ENCODE measurements at places on chromosomes 7 and 10. TPM values are rescaled to one million over a fixed set of nuclear protein-coding genes. Genes with fewer than 3 reads are reported as not detected.

DNA sequence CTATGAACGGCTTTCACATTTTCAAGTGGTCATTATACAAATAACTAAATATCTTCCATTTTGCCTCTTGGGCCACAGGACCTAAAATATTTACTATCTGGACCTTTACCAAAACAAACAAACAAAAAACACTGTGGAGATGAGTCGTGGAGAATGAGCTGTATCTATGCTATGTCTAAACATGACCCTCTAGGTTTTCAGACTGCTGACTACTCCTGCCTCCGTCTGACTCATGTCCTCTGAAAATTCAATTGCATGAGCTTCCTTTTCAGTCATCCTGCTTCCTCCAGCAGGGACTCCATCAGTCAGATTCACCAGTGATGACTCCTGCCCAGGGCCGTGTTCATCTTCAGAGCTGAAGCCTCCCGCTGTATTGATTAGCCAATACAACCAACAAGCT lies 96.8 kb downstream of the COL28A1 start:
- no peak overlapping the region for H3K4me3 ChIP-seq
- no peaks in the 10 kb centered on the region for H3K36me3 ChIP-seq
- H3K27me3 ChIP-seq, result no peaks in the 10 kb centered on the region
- H3K27ac ChIP-seq, result peak overlapping the region; percentile 69
- H3K4me1 ChIP-seq, result peaks cover 11% of the 10 kb centered on the region
- DNase-seq, result peak; percentile 97

DNA sequence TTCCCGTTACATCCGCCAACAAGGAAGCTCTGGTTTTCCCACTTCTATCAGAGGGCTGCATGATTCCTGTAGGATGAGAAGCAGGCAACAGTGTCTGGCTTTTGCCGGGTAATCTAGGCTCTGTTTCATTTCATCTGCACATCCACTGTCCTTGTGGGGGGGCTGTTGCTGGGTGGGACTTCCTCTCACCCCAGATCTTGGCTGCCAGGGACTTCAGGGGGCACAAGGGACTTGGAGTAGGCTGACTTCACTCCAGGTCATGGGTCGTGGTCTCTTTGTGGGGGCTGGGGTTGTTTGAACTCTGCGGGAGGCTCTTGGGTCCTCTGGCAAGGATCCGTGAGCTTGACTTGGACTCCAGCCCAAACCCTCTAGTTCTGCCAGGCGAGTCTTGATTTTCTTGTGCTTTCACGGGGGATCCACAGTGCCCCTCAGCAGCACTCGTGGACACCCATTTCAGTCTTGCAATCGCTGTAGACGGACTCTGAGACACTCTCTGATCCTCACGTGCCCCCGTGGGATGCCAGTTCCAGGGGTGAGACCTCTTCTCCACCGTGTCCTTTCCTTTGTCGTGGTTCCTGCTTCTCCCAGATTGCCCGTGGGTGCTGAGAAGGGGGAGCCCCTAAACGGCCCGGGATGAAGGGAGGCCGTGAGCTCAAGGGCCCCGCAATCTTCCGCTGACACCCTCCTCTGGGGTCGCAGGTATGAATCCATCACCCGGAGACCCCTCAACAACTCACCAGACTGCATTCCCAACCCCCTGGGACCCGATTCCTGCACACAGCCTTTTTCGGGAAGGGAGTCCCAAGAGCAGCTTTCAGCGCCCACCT lies 21.4 kb upstream of the ZNF273 start:
- no peaks in the 10 kb centered on the region for H3K4me1 ChIP-seq
- H3K36me3 ChIP-seq, result no peaks in the 10 kb centered on the region
- no peak overlapping the region for H3K4me3 ChIP-seq
- no peak overlapping the region for H3K27ac ChIP-seq
- H3K27me3 ChIP-seq, result peaks cover 5% of the 10 kb centered on the region

GRCh38 chr7:15567652-15568051 lies 5.8 kb upstream of the AGMO start:
- DNase-seq, result no peak
- no peaks in the 10 kb centered on the region for H3K4me1 ChIP-seq

- H3K4me1 ChIP-seq, result no peaks in the 10 kb centered on the region
- H3K27ac ChIP-seq, result no peak overlapping the region
- no peaks in the 10 kb centered on the region for H3K27me3 ChIP-seq
- H3K4me3 ChIP-seq, result no peak overlapping the region
Observed at GRCh38 chr10:21263263-21263803, 262.1 kb downstream of the SKIDA1 start.

GRCh38 chr7:35727571-35727970 lies 32.6 kb upstream of the HERPUD2 start:
- no peak overlapping the region for H3K4me3 ChIP-seq
- H3K27ac ChIP-seq, result no peak overlapping the region
- DNase-seq, result no peak
- H3K36me3 ChIP-seq, result no peaks in the 10 kb centered on the region

DNA sequence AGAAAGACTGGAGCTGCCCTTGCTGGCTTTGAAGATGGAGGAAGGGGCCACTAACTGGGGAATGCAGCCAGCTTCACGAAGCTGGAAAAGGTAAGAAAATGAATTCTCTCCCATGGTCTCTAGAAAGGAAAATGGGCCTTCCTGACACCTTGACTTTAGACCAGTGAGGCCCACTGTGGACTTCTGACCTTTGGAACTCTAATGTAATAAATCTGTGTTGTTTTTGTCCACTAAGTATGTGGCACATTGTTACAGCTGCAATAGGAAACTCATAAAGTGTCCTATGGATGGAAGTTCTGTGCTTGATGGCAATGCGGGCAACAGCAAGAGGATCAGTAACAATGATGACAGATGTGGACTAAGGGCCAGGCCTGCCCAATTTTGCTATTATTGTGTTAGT lies 20.9 kb downstream of the DNAJB9 start:
- no peak for DNase-seq
- H3K27ac ChIP-seq, result no peak overlapping the region
- H3K4me1 ChIP-seq, result no peaks in the 10 kb centered on the region
- H3K27me3 ChIP-seq, result no peaks in the 10 kb centered on the region

- peaks cover 30% of the 10 kb centered on the region for H3K4me1 ChIP-seq
- H3K27me3 ChIP-seq, result no peaks in the 10 kb centered on the region
- H3K4me3 ChIP-seq, result no peak overlapping the region
- H3K36me3 ChIP-seq, result no peaks in the 10 kb centered on the region
- DNase-seq, result peak; percentile 88
Observed at GRCh38 chr10:77500754-77501151, 136.9 kb downstream of the KCNMA1 start.

DNA sequence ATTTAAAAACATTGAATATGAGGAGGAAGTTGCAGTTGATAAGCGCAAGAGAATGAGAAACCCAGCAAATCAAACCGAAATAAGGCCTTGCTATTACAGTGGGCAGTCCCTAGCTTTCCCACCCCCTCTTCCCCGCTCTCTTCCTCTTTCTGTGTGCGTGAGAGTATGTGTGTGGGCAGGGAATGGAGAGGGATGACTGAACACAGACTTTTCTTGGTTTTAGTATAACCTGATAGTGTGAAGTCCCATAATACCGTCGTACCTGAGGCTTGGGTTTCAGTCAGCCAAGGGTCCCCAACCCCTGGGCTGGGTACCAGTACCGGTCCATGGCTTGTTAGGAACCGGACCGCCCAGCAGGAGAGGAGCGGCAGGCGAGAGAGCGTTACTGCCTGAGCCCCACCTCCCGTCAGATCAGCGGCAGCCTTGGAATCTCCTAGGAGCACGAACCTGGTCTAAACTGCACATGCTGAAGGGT lies 255.3 kb downstream of the CELF2 start:
- H3K4me3 ChIP-seq, result no peak overlapping the region
- DNase-seq, result no peak
- H3K27ac ChIP-seq, result no peak overlapping the region
- no peaks in the 10 kb centered on the region for H3K27me3 ChIP-seq

DNA sequence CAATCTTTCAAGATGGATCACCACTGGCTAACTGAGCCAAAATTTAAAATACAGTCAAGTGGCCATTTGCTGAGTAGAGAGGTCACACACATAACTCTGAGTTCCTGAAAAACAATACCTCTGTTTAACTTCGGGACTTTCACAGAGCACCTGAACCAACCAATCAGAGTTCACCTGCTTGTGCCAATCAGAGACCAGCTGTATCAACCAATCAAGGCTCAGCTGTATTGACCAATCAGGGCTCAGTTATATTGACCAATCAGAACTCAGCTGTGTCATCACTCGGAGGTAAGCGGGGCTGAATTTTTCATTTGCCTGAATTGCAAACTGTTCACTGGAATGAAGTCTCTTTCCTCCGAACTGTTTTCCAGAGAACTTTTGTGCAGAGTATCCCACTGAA lies 10.0 kb upstream of the CPXM2 start:
- no peak overlapping the region for H3K4me3 ChIP-seq
- no peaks in the 10 kb centered on the region for H3K36me3 ChIP-seq
- no peaks in the 10 kb centered on the region for H3K27me3 ChIP-seq
- H3K4me1 ChIP-seq, result no peaks in the 10 kb centered on the region
- no peak overlapping the region for H3K27ac ChIP-seq
- DNase-seq, result no peak

DNA sequence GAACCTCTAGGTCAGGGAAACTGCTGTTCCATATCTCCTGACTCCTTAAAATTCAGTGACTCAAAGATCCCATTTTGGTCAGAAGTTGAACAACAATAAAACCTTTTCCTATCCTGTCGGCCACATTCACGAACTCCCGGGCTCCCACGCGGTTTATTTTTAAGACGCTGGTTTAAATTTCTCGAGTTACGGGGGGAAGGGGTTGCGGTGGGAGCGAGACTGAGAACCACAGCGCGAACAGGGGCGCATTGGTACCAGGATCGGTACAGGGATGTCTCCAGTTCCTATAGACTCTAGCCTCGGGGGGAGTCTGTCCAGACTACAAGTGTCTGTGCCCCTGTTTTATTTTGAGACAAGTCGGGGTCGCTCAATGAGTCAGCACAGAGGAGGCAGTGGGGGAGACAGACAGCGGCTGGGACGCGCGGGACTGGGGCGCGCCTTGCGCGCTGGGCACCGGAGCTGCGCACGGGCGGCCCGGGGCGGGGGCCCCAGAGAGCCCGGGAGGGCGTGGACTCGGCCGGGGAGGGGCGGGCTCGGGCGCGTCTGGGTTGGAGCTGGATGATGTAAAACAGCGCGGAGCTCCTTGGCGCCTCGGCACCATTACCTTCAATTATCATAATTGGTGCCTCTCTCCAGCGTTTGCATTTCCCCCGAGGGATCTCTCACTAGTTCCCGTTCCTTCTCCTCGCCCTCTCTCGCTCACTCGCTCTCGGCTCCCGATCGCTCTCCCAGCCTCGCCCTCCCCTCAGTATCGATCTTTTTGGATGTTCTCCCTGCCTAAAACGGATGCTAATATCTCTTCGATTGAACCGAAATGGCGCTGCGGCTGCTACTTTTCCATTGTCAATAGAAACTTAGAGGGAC lies 8.7 kb upstream of the BAMBI start:
- H3K4me1 ChIP-seq, result peaks cover 2% of the 10 kb centered on the region
- peaks cover 20% of the 10 kb centered on the region for H3K27me3 ChIP-seq
- H3K27ac ChIP-seq, result no peak overlapping the region
- H3K36me3 ChIP-seq, result no peaks in the 10 kb centered on the region

DNA sequence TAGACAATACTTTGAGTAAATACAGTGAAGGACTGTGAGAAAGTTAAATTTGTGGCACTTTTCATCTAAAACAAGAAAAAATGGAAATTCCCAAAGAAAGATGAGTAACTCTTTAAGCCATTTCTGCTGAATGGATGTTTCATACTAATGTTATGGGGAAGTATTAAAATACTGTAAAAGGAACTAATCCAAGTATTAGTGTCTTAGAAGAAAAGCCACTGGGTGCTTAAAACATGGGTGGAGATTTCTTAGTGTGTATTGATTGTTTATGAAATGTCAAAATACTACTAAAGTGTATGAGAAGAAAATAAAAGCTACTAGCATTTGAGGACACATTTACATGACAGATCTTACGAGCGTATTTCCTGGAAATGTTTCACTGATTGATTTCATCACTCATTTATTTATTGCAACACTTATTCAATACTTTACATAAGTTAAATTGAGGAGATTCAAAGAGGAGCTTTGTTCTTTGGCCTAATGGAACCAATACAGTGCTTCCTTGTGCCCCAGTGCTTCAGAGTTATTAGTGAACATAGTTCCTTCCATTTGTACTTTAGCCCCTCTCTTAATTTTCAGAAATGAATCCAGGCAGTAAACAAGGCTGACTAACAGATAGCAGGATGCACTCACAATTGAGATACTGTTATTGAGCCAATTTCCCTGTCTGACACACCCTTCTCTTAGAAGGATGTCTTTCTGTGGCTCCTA lies 155.5 kb upstream of the AHR start:
- peaks cover 11% of the 10 kb centered on the region for H3K4me1 ChIP-seq
- H3K4me3 ChIP-seq, result peak overlapping the region; percentile 34
- no peaks in the 10 kb centered on the region for H3K36me3 ChIP-seq
- DNase-seq, result peak; percentile 16

GRCh38 chr7:116432527-116432916 lies 67.0 kb upstream of the CAV2 start:
- no peak overlapping the region for H3K4me3 ChIP-seq
- peaks cover 12% of the 10 kb centered on the region for H3K4me1 ChIP-seq
- no peaks in the 10 kb centered on the region for H3K36me3 ChIP-seq
- H3K27ac ChIP-seq, result no peak overlapping the region
- DNase-seq, result no peak

DNA sequence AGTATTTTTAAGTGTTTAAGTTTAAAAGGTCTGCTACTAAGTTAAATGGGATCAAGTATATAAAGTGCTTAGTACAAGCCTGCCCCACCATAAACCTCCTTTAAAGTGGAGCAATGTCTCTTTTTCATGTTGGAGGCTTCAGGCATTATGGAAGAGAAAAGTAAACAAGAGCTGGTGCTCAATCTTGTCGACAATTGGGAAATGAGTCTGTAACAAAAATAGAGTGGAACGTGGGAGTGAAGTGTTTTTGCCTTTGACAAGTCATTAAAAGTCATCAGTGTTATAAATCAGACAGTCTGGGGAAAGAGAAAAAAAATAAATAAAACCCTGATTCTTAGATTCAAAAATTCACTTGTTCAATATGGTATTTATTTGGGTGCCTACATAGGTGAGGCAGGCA lies 44.7 kb downstream of the DNAJC12 start:
- H3K27ac ChIP-seq, result no peak overlapping the region
- no peaks in the 10 kb centered on the region for H3K36me3 ChIP-seq
- no peak overlapping the region for H3K4me3 ChIP-seq
- no peaks in the 10 kb centered on the region for H3K4me1 ChIP-seq
- no peaks in the 10 kb centered on the region for H3K27me3 ChIP-seq

GRCh38 chr7:82600531-82600930 lies 157.0 kb upstream of the CACNA2D1 start:
- H3K4me1 ChIP-seq, result no peaks in the 10 kb centered on the region
- no peak overlapping the region for H3K27ac ChIP-seq
- no peaks in the 10 kb centered on the region for H3K36me3 ChIP-seq
- DNase-seq, result peak; percentile 15
- no peak overlapping the region for H3K4me3 ChIP-seq

- DNase-seq, result no peak
- no peaks in the 10 kb centered on the region for H3K4me1 ChIP-seq
- no peak overlapping the region for H3K27ac ChIP-seq
- no peaks in the 10 kb centered on the region for H3K36me3 ChIP-seq
- no peaks in the 10 kb centered on the region for H3K27me3 ChIP-seq
Observed at GRCh38 chr7:30649717-30650420, 32.4 kb downstream of the CRHR2 start.

SEMA3E gene
- 2.0 TPM for total RNA-seq

MMD2 gene
- not detected for total RNA-seq

NRF1 gene
- 12.6 TPM for total RNA-seq

NPC1L1 gene
- under 0.01 TPM for total RNA-seq

BEND7 gene
- 10.6 TPM for total RNA-seq

MCM10 gene
- 0.83 TPM for total RNA-seq

CALML5 gene
- total RNA-seq, result not detected

TUBB8 gene
- not detected for total RNA-seq

CYP2C19 gene
- not detected for total RNA-seq

RTKN2 gene
- 0.51 TPM for total RNA-seq

PRKAR2B gene
- total RNA-seq, result 12.6 TPM

AQP1 gene
- 44.6 TPM for total RNA-seq

LIPN gene
- total RNA-seq, result not detected

BMPER gene
- total RNA-seq, result 12.2 TPM

FAM24B gene
- total RNA-seq, result 6.8 TPM
